ENCODE measurements at places on chromosomes 11 and 22. TPM values are rescaled to one million over a fixed set of nuclear protein-coding genes. Genes with fewer than 3 reads are reported as not detected.
A peak's percentile ranks its signal among the peaks of the same experiment; 100 is the strongest.

DNA sequence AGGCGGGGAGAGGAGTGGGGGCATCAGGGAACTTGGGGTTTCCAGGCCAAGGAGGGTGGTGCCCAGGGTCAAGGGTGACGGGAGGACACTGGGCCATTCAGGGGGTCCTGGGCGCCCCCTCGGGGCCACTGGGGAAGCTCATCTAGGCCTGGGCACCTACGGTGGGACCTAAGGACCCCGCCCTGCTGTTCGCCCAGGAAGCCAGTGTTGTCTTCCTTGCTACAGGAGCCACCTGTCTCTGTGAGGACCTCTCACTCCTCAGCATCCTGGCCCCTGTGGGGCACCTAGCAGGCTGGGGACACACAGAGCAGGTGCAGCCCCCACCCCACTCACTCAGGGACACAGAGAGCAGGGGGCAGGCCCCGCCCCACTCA, 191.6 kb downstream of the IGLL1 start:
- DNase-seq: no peak

DNA sequence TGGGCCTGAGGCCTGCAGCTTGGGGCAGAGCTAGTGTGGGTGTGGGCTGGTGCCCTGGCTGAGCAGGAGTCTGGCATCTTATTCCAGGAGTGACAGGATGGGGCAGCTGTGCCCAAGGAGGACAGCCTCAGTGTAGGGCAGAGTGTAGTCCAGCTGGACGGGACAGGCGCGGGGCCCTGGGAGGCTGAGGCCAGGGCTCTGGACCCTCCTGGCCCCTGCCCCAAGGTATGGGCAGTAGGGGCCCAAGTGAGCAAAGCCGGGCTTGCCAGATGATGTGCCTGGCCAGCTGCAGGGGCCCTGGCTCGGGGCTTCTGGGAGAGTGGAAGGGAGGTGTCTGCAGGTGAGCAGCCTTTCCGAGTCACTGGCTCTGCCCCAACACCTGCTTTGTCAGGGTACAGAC, 1190.9 kb downstream of the BRD1 start:
- DNase-seq: no peak

DNA sequence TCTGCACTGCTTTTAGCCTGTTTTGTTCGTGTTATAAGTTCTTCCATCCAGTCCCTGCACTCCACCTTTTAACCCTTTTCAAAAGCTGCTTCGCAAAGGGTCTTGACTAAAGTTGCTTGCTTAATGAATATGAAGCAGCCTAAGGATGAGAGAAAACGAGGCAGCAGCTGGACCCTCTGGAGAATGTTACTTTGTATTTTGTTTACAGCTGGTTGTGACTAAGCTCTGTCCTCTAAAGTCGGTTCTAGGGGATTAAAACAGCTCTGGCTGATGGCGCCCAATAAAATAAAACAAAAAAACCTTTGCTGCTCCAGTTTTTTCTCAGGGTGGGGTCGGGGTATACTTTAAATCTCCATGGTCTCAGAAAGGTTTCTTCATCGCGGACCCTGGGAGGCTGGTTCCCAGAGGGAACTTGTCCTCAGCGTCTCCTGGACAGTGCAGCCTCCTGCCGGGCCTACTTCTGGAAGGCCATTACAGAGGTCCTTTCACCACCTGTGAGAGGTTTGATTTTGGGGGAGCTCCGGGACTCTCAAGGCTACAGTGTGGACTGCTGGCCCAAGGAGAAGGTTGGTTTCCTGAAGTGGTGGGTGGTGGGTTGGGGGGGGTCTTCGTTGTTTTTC, 836 bp upstream of the RBM4 start:
- no peak for DNase-seq

- no peak for DNase-seq
These were observed 111.2 kb downstream of the MRTFA start for GRCh38 chr22:40525250-40525884.

DNA sequence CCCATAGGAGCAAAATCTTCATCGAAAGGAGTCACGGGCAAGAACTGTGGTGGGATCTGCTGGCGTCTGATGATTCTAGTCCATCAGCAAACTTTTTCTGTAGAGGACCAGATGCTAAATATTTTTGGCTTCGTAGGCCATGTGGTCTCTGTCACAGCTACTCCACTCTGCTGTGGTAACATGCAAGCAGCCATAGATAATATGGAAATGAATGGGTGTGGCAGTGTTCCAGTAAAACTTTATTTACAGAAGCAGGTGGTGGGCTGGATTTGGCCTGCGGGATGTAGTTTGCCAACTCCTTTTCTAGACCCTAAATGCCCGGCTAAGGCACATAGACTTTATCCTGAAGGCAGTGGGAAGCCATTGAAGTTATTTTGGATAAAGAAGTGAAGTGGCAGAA, 32.9 kb downstream of the BMAL1 start:
- DNase-seq: no peak

DNA sequence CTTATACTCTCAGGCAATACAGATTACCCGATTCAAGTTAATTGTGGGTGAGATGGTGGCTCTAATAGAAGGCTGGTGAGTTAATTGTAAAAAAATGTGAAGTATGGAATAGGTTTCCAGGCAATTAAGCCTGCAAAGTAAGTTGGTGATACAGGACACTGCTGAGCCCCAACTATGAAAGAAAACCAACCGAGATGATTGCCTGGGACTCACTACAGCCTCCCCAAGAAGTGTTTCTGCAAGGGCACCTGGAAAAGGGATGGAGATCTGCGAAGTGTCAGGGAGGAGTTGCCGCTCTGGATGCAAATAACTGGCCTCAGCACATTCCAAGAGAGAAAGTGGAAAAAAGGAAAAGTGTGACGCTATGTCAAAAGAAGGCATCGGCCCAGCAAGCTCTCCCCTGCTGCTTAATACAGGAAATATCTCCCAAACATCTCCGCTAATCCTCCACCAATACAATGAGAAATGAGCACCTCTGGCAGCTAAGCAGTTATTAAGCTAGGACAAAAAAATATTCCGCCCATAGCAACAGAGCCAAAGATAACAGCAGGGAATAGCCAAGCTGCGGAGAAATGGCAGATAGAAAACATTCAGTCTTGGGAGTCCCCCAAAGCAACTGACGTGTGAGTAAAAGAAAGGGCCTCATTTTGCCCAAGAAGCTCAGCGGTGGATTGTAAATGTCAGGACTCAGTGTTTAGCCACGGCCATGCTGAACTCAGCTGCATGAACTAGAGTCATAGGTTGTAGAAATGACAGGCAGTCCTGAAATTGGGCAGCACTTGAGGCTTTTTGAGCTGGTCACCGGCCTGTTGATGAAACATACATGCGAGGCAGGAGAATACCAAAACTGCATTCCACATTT, 133.7 kb downstream of the SNX19 start:
- DNase-seq: no peak

DNA sequence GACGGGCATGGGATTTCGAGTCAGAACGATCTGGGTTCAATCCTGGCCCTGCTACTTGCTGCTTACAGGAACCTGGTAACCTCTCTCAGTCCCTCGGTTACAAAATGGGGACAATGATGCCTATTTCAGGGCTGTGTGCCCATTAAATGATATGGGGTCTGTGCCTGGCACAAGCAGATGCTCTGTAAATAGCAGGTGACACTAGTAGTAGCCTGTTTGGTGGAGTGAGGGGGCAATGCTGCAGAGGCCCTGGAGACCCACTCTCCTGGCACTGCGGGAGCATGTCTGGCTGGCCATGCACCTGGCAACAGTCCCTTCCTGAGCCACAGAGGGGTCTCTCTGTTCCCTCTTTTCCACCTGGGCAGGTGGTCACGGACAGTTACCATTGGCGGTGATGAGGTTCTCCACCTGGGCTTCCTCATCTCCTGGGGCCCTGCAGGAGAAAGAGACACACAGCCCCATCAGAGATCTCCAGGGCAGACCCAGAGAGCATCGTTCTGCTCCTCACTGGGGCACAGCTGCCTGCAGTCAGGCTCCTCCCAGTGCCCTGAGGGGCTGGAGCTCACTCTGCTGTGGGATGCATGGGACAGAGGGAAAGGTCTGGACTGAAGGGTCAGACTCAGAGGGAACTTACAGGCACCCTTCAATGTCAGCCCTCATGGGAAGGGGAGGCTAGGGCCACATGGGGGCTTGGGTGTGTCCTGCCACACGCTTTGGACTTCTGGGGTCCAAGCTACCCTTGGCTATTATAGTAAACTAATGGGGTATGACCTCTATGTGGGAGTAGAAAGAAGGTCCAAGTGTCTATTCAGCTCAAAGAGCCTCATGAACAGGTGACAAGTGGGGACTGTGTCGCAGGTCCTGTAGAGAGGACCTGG, 15.6 kb upstream of the FXYD2 start:
- DNase-seq: peak; percentile 28

DNA sequence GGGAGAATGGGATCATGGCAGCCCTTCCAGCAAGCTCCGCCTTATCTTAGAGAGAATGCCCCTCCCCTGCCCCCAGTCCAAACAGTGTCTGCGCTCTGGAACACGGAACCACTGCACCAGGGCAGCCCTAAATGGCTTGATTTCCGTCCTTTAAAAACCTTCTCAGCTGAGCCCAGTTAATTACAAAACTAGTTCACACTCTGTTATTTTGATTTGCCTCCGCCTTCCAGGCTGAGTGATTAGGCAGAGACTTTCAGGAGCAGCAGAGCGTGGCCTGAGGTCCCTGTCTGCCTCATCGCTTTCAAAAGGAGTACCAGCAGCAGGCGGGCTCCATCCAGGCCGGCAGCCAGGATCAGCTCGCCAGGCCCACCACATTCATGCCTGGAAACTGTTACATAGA, 313.0 kb downstream of the BRD1 start:
- DNase-seq: peak; percentile 23

BBS1 gene
- total RNA-seq: 47.6 TPM

PRDM11 gene
- total RNA-seq: 21.6 TPM

GRIA4 gene
- total RNA-seq: 0.45 TPM

HIKESHI gene
- 30.0 TPM for total RNA-seq

FAM227A gene
- total RNA-seq: 2.9 TPM

MB gene
- total RNA-seq: not detected

USH1C gene
- total RNA-seq: not detected

TCN1 gene
- 1.3 TPM for total RNA-seq

KCNJ1 gene
- total RNA-seq: 0.13 TPM
